Subcutaneous preadipocyte (primary cell): ENCODE measurements at places on chromosomes 6 and 20. TPM values are rescaled to one million over a fixed set of nuclear protein-coding genes. Genes with fewer than 3 reads are reported as not detected.

MYBL2 gene
- total RNA-seq = 8.8 and 12.1 TPM in 2 replicates

RAB32 gene
- total RNA-seq = 69.4 and 82.1 TPM in 2 replicates

GSTA3 gene
- not detected in 2 replicates for total RNA-seq

TGM2 gene
- 2.9 and 5.3 TPM in 2 replicates for total RNA-seq

HLA-DOA gene
- total RNA-seq = under 0.01 TPM in 1 of 2 replicates, not detected in the other

OXT gene
- 0.39 TPM in 1 of 2 replicates, not detected in the other for total RNA-seq

PABPC1L gene
- 12.3 and 16.5 TPM in 2 replicates for total RNA-seq

KCNK16 gene
- total RNA-seq = not detected in 2 replicates

HTR1E gene
- total RNA-seq = not detected in 2 replicates

ADGRG6 gene
- 0.37 and 0.59 TPM in 2 replicates for total RNA-seq

BPIFA1 gene
- not detected in 2 replicates for total RNA-seq

HLA-DQB1 gene
- total RNA-seq = not detected in 2 replicates

POPDC3 gene
- 23.7 and 24.6 TPM in 2 replicates for total RNA-seq

GSTA1 gene
- total RNA-seq = not detected in 2 replicates

MANEA gene
- total RNA-seq = 17.6 and 23.5 TPM in 2 replicates

PLTP gene
- 6.6 and 33.1 TPM in 2 replicates for total RNA-seq

PAQR8 gene
- 3.3 and 4.1 TPM in 2 replicates for total RNA-seq

EPPIN gene
- total RNA-seq = not detected in 2 replicates

FKBP1C gene
- total RNA-seq = 1.5 and 1.6 TPM in 2 replicates

RSPO3 gene
- total RNA-seq = not detected in 2 replicates

LAMP5 gene
- total RNA-seq = under 0.01 TPM in 1 of 2 replicates, not detected in the other

LZTS3 gene
- total RNA-seq = 2.5 and 2.6 TPM in 2 replicates

GRIK2 gene
- 0.20 TPM in 1 of 2 replicates, not detected in the other for total RNA-seq
